ENCODE measurements at places on chromosomes 3 and 15. TPM values are rescaled to one million over a fixed set of nuclear protein-coding genes. Genes with fewer than 3 reads are reported as not detected.

Gene GNAT1
- total RNA-seq = not detected

Gene ADGRG7
- not detected for total RNA-seq

Gene CLDN16
- not detected for total RNA-seq

Gene ACSBG1
- total RNA-seq = not detected

Gene FGF7
- total RNA-seq = not detected

Gene CCR8
- 2.9 TPM for total RNA-seq
